ENCODE measurements at places on chromosomes 7 and 10.

DNA sequence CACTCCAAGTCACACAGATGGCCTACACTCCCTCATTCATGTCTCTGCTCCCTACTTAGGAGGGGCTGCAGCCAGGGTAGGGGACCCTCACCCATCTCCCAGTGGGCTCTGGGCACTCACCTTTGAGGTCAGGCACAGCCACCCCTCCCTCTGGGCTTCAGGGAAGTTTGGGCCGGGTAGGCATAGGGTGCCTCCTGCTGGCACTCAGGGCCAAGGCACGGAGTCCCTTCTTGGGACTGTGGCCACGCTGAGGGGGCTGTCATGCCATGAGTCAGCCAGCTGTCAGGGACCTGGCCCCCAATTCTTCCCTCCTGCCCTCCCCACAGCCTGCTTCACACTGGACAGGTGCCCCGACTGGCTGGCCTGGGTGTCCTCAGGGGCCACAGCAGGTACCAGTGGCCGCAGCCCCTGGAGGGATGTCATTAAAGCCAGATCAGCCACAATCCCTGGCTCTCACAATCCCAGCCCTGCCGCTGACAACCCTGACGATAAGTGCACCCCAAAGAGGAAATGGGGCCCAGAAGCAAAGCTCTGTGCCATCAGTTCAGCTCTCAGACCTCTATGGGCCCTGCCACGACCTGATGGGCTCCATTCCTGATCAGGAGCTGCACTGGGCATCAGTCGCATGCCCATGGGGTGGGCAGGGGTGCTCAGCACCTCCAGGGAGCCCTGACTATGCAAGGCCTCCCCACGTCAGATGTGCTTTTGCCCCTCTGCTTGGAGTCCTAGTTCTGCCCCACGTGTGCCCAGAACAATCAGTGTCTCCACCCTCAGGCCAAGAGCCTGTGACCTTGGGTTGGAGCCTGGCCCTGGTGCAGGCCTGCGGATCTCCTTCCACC is 34.1 kb upstream of the RET start:
- no peak for DNase-seq

DNA sequence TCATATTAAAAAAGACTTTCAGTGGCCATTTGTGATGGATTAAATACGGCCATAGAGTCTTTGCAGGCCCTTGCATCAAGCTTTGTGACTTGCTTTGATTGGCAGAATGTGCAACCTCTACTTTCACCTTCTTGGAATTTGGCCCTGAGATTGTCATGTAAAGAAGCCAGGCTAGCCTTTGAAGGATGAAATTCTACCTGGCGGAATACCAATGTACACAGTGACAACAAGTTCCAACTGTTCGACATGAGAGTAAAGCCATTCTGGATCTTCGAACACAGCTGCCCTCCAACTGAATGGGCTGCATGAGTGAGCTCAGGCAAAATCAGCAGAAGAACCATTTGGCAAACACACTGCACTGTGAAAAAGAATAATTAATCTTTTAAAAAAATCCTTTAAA is 321.3 kb downstream of the PHF14 start:
- no peak for DNase-seq

DNA sequence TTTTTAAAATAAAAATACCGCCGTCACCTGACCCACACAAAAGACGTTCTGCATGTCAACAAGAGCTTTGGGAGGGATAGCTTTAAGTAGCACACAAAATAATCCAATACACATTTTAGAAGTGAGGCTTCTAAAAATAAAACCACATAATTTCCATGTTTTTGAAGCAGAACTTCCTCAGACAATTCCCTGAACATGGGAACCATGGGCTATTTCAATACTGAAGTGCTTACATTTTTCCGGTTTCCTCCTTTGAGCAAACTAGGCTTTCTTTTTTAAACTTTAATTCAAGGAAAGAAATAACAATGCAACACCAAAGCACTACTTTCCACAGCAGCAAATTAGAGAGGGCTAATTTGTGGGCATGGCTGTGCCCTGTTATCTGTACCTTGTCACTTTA is 59.9 kb downstream of the ELMO1 start:
- no peak for DNase-seq

DNA sequence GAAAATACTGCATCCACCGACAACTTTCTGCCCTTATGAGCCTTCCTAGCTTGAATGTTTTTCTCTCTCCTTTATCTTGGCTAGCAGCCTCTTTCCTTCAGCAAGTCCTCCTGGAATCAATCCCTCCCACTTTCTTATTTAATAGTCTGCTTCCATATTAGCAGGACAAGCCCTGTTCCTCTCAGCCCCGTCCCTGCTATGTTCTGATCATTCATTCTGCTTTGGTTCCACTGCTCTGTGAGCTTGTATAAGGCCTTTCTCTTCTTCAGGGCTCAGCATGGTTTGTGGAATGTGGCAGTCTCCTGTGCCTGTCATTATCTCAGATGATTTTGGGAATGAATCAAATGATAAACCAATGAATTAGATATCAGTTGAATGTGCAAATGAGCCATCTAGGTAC is 420.1 kb downstream of the DPP6 start:
- DNase-seq: no peak

DNA sequence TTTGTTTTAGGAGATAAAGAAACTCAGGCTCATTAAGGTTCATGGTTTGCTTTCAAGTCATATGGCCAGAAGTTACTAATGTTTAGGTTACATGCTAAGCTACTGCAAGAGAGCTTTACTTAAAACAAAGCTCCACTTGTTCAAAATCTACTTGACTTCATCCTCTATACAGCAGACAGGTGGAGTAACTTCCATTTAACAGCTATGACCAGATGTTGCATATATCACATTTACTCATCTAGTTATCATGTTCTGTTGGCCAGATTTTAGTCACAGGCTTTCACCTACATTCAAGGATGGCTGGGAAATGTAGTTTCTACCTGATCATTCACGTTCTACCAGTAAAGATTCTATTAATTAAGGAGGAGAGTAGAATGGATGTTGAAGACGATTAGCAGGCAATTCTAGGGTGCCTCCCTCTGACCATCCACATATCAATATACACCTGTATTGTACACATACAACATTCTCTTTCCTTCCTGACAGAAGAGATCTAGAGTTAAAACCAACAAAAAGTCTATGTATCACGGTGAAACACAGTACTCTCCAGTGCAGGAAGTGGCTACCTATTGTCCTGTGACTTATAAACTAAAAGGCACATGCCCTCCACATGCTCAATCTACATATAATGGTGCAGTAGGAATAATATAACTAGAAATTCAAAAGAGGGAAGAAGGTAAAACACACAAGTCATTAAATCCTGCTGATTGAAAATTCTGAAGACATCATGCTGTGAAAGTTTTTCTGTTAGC is 488.0 kb downstream of the MDFIC start:
- DNase-seq: no peak

DNA sequence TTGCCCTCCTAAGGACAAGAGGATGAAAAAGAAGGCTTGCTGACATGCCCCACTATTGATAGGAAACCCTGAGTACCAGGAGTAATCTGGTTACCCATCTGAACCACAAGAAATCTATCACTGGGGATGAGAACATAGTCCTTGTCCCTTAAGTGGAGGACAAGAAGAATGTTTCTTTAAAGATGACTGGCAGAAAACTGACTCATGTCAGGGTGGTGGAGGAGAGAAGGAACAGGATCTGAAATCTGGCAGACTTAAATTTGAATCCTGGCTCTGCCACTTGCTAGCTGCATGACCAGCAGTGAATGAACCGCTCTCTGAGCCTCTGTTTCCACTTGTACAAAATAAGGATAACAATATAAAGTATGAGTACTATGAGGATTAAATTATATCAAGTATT is 38.9 kb upstream of the XPNPEP1 start:
- DNase-seq: no peak

- no peak for DNase-seq
Observed at GRCh38 chr7:151371266-151371665, 29.7 kb downstream of the NUB1 start.

- DNase-seq: no peak
Observed at GRCh38 chr7:16811551-16811950, 6.8 kb upstream of the AGR2 start.

GRCh38 chr10:132688580-132689420 is 97.1 kb downstream of the NKX6-2 start:
- DNase-seq: no peak

GRCh38 chr7:70788276-70788675 is 343.7 kb upstream of the GALNT17 start:
- no peak for DNase-seq

GRCh38 chr10:79347894-79348639 is 798 bp downstream of the PPIF start:
- peak; percentile 61 for DNase-seq

DNA sequence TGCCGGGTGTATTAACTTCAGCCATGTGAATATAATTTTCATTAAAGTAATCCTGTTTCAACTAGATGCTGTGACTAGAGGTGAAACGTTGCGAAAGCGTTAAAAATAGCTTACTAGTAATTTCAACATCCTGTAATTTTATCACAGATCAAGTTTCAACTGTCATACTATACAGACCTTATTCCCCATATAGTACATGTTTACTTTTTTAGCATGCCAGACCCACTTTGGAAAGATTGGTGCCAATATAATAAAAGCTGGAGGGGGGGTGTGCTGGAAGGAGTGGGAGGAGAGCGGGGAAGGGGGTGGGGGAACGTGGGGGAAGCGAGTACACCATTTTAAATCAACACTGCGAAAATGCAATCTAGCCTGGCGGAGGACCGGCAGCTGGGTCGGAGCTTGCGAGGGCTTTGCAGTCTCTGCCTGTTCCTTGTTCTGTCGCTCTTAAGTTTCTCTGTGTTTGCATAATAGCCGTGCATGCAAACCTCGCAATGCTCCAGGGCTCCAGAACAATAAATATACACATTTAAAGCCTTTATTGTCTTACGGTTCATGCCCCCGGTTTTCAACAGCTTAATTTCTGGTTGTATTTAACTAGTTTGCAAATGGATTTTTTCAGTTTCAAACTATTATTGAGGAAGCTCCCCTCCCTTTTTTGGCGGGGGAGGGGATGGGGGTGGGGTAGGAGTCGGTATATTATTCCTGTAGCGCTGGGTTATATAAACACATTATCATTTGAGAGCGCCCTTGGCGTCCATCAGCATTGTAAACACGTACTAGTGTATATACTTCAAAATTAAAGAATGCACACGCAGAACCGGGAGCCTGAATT is 1.3 kb upstream of the ARID5B start:
- DNase-seq: peak; percentile 47

DNA sequence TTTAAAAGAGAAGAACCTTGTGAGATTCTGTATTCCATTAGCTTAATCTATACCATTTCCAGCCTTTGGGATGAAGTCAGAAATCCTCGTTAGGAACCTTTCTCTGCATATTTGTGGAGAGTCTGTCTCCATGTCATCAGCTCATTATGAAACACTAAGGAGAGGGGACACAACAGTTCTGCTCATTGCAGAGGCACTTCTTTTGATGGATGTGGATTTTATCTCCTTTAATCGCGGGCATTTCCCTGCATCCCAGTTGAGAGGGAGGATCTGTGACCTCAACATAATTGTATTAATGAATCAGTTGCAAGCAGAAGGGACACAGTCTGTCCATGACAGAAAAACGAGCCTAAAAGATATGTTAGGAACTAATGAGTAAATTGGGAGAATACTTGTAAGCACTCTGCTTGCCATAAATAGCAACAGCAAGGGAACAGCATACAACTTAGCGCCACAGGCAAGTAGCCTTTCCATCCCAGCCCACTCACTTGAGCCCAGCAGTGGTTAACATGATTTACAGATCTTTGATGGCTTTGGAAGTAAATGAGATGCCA is 37.9 kb downstream of the SORCS1 start:
- no peak for DNase-seq

GRCh38 chr7:45623740-45624391 is 49.7 kb downstream of the ADCY1 start:
- no peak for DNase-seq

DNA sequence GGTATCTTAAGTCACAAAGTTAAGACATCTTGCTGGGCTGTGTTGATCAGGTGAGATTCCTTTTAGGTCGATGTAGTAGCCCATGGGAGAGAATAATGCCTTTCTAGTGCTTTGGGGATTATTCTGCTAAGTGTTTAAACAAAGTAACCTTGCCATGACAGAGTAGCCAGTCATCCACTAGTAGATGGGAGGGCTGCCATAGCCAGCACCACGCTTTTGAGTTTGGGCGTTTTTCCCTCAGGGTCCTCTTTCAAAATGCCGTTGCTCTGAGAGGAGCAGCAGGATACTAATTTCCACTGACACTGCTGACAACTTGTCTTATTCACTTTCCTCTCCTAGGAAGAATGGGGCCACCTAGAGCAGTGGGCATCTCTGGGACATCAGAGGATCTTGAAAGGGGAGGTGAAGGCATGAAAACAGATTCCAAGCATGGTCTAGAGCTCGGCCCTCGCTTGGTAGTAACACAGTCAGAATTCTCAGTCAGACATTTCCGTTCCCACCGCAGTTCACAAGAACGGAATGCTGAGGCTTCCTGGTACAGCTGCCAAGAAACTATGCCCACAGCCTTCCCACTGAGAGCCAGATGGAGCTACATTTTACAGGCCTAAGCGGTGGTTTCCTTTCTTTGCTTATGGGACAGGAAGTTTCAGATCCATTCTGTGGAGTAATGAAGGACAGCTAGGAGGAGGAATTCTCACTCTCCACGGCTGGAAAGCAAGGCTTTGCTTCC is 15.3 kb upstream of the RSU1 start:
- DNase-seq: no peak

GRCh38 chr7:132776048-132776620 is 199.9 kb upstream of the PLXNA4 start:
- no peak for DNase-seq

DNA sequence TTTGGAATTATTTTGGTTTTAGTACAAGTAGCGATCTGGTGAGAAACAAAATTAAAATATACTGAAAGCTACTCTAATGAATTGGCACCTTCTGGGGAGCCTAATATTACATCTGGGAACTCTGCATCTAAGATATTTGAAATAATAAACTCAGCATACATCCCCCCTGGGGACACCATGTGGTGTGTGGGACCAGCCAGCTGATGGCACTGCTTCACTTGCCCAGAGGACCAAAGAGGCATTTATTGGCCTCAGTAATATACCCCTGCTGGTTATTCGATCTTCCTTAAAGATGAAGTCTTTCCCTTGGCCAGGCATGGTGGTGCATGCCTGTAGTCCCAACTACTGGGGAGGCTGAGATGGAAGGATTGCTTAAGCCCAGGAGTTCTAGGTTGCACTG is 195.1 kb upstream of the AUTS2 start:
- no peak for DNase-seq

DNA sequence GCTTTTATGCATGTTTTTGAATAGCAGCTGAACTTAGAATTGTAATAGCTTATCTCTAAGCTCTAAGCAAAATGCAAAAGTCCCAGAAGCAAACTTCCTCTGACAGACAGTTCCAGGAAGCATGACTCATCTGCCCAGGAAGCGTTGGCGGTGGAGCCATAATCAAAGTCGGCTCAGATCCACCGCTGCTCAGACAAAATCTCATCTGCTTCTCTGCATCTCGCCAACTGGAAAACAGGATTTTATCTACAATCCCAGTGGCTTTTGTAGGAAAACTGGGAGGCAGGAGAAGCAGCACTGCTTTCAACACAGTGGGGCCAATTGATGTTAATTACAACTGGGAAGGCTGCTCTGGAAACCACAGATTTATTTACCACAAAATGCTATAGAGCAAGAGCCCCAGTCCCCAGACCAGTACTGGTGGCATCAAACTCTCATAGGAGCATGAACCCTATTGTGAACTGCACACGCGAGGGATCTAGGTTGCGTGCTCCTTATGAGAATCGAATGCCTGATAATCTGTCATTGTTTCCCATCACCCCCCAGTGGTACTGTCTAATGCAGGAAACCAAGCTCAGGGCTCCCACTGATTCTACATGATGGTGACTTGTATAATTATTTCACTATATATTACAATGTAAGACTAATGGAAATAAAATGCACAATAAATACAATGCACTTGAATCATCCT is 99.9 kb downstream of the CUBN start:
- peak; percentile 69 for DNase-seq
